Stimulated activated CD4-positive, alpha-beta T cell treated with anti-CD3 and anti-CD28 coated beads, Interleukin-1b, Interleukin-23, amount 100 ng/mL, for 1 hour (primary cell): ENCODE measurements at places on chromosomes 2 and 18.

DNA sequence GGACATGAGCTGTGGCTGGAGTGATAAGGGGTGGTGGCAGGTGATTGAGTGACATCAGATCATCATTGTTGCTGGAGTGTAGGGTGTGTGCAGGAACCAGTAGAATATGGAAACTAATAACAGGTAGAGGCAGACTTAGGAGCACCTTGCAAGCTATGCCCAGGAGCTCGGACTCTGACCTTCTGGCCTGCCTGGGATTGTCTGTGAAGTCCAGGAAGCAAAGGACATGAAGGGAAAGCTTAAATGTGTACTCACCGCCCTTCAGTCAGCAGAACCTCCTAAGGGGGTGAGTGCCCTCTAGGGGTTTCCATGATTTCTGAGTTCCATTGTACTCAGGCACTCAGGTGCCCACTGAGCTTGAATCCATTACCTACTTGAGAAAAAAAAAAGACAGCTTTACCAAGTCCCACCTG, 104.2 kb downstream of the CRIM1 start:
- no peak for DNase-seq

DNA sequence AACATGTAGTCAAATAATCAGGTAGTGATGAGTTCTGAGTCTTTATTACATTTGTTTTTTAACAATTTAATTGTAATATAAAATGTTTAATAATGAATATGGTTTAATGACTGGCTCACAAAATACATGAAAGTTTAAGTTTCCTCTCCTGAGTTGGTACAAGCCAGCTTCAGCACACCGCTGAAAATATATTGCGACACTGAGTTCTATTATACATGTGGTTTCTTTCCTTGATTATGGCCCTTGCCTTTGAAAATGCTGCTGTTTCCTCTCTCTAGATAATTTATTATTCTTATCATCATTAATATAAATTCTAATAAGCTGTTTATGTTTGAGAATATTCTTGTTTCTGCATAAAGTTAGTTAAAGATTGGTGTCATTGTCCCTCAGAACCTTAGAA, 249.3 kb downstream of the PARD3B start:
- no peak for DNase-seq

DNA sequence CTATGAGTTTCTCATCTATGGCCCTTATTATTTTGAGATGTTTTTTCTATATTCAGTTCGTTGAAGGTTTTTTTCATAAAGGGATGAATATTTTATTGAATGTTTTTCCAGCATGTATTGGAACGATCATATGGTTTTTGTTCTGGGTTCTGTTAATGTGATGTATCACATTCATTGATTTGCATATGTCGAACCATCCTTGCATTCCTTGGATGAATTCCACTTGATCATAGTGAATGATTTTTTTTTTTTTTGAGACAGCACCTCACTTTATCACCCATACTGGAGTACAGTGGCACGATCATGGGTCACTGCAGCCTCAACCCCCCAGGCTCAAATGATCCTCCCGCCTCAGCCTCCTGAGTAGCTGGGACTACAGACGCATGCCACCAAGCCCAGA, 5.5 kb upstream of the NEMP2 start:
- DNase-seq, result no peak

GRCh38 chr18:47932603-47933002, 2.1 kb upstream of the SMAD2 start:
- DNase-seq, result no peak

DNA sequence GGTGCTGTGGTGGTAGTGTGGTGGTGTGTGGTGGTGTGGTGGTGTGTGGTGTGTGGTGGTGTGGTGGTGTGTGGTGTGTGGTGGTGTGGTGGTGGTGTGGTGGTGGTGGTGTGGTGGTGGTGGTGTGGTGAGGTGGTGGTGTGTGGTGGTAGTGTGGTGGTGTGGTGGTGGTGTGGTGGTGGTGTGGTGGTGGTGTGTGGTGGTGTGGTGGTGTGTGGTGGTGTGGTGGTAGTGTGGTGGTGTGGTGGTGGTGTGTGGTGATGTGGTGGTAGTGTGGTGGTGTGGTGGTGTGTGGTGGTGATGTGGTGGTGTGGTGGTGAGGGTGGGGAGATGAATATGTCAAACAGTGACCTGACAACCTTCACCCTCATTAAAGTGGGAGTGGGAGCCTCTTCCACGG, 55.6 kb upstream of the DLGAP1 start:
- DNase-seq, result no peak

DNA sequence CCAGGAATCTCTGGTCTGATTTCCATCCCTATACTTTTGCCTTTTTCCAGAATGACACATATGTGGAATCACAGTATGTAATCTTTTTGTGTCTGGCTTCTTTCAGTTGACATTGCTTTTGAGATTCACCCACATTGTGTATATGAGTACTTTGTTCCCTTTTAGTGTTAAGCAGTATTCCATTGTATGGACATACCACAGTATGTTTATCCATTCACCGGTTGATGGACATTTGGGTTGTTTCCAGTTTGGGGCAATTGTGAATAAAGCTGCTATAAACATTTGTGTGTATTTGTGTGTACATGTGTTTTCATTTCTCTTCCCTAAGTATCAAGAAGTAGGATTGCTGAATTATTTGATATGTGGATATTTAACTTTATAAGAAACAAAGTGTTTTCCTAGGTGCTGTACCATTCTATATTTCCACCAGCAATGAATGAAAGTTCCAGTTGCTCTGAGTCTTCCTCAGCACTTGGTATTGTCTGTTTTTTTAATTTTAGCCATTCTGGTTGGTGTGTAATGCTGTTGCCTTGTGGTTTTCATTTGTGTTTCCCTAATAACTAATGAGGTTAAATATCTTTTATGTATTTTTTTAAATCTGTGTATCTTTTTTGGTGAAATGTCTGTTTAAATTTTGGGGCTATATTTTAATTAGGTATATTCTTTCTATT, 203.5 kb upstream of the HAAO start:
- DNase-seq, result no peak

DNA sequence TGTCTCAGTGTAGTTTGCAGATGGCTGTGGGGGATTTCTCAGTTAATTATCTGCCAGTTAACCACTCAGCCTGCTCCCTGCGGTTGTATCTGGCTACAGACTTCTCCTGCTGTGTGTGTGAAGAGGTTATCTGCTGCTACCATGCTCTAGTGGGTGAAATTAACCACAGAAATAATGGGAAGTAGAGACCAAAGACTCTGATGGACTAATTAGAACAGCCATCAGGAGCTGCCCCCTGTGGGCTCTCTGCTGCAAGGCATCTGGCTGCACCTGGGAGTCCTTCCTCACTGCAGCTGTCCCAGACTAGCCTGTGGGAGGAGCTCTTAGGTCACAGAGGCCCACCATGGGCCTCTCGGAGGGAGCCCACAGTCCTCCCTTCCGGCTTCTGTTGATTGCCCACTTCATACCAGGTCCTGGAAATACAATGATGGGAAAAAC, 66.6 kb downstream of the CTIF start:
- DNase-seq, result no peak

DNA sequence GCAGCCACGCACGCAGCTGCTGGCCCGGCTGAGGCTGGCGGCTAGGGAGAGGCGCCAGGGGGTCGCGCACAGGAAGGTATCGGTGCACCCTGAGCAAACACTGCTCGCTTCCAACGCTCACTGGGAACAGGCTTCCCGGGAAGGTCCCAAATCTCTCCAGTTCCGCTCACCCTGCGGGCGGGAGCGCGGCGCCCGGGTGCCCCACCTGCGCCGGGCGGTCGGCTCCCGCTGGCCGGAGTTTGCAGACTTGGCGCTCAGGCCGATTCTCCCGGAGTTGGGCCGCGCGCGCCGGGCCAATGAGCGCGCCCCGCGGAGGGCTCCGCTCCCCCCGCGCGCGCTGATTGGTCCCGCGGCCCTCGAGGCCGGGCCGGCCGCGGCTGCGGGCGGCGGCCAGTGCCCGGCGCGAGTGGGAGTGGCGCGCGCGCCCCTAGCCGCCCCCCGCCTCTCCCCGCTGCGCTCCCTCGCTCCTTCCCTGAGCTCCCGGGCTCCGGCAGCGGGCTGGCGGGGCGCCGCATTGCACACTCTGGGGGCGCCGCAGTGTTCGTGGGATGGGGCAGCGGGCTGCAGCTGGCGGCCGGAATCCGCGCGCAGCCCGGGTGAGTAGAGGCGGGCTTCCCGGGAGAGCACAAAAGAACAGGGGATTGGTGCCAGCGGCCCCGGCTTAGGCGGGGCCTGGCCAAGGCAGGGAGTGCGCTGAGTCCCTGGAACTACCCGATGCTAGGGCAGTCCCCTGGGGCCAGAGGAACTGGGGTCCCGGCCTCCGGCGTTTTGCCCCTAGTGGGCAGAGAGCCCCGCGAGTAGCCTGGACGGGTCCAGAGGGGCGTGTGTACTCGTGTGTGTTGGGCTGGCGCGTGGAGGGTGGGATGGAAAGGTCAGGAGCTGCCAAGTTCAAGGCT, at the start of gene LYPD6:
TSS of gene LYPD6 (plus strand) at position 461 of the 896 bp plus-strand sequence. CDS start 107,122 bp downstream, outside the sequence.
- no peak for DNase-seq

- no peak for DNase-seq
Observed at GRCh38 chr2:842151-842803, 108.4 kb upstream of the SNTG2 start.

DNA sequence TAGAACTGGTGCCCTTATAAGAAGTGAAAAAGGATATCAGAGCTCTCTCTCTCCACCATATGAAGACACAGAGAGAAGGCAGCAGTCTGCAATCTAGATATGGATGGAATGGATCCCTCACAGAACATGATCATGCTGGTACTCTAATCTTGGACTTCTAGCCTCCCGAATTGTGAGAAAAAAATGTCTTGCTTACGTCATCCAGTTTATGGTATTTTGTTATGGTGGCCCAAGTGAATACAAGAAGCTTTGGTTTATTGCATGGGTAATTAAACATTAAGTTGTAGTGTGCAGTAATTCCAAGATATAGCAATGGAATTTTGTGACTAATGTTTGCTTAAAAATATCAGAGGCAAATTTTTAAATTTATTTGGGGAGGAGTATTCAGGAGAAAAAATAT, 1667.4 kb upstream of the SLC39A10 start:
- DNase-seq, result no peak

DNA sequence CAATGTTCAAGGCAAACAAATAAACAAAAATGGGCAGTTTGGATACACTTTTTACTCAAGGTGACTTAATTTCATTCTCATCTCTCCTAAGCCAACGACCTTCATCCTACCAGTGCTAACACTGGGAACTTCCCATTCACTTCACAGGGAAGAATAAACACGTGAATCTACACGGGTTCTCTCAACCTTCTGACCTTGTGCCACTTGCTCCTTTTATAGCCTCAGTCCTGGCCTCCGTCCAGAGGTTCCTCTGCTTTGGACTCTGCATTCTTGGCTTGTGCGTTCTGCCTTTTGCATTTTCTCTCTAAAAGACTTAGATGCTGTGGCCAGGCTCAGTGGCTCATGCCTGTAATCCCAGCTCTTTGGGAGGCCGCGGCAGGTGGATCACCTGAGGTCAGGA, 13.8 kb downstream of the ZNF2 start:
- DNase-seq, result no peak

GRCh38 chr18:8794156-8794933, 89.0 kb downstream of the MTCL1 start:
- DNase-seq, result no peak

GRCh38 chr2:51624995-51625394, 593.1 kb upstream of the NRXN1 start:
- no peak for DNase-seq

DNA sequence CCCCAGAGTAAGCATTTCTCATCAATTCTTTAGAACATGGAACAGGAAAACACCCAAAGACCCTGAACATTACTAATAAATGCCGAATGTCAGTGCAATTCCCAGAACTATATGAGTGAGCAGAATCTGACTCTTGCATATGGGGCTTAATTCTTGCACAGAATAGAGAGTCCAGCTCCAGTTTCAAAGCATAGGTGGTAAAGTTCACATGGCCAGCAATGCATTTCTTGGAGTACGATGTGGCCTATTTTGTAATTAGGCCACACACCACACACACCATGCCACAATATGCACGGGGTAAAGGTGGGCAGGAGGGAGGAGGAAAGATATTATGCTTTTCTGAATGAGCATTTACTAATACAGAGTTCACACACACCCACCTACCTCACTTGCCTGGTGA, 56.5 kb downstream of the PLA2R1 start:
- no peak for DNase-seq

- no peak for DNase-seq
Observed at GRCh38 chr2:44100351-44100750, 68.3 kb upstream of the PPM1B start.

GRCh38 chr18:61891894-61892293, 913 bp downstream of the RNF152 start:
- no peak for DNase-seq

GRCh38 chr18:70148039-70148938, 57.2 kb downstream of the RTTN start:
- no peak for DNase-seq

GRCh38 chr2:221822416-221822815, 250.3 kb upstream of the EPHA4 start:
- no peak for DNase-seq

- no peak for DNase-seq
Observed at GRCh38 chr2:224155896-224156295, 116.8 kb upstream of the SERPINE2 start.

- no peak for DNase-seq
Observed at GRCh38 chr18:74489676-74490075, 6.5 kb upstream of the CNDP2 start.

DNA sequence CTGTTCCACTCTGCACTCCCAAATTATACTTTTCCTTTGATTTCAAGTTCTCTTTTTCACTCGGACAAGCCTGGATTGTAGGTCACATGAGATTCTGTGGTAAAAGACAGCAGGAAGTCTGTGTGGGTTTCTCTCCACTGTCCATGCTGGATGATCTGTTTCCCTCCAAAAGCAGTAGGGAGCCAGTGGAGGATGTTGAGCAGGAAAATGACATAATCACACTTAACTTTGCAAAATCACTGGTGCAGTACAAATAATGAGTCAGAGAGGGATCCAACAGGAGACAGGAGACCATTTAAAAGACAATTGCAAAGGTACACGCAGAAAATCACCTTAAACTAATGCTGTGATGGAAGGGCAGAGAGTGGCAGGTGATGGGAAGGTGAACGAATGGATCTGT, 301.3 kb downstream of the ZNF407 start:
- no peak for DNase-seq

GRCh38 chr2:3130889-3131635, 246.6 kb downstream of the EIPR1 start:
- no peak for DNase-seq

- no peak for DNase-seq
Observed at GRCh38 chr2:210003359-210003758, 921 bp downstream of the RPE start.
